NCI-H345 (cell line): ENCODE measurements at places on chromosomes 16 and 17.

- DNase-seq, result peak; percentile 45
Observed at GRCh38 chr17:18039535-18040260, 490 bp downstream of the GID4 start.

DNA sequence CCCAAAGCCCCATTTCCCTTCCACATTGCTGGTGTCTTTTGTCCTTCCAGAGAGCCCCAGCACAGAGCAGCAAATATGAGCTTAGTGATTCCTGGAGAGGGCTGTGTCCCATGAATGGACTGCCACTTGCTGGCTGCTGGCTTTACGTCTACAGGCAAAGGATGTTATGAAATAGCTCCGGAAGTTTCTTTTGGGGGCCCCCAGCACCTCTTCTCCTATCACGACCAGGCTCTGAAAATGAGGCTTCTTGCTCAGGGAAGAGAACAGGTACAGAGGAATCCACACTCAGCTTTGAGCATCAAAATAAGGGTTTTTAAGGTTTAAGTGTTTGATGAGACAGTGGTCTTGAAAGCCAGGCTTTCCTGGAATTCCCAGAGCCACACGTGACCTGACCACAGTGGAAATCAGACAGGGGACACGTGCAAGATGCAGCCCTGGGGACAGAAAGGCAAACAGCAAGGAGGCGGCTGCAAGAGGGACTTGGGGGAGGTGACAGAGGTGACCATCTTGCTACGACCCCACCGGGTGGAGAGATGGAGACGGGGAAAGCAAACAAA is 58.1 kb downstream of the ZDHHC7 start:
- DNase-seq, result no peak

DNA sequence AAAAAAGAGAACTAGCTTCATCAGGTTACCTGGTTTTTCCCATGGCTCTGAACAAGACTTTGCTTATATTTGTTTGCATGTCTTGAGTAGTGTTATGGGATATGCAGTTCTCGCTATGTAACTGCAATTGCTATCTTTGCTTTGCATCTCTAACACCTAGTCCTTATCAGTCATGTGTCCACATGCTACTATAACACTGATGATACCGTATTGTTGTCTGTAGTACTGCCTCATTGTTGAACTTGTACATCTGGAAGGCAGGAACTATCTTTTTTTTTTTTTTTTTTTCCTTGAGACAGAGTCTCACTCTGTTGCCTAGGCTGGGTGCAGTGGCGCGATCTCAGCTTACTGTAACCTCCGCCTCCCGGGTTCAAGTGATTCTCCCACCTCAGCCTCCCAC is 2.5 kb downstream of the PSME3 start:
- DNase-seq, result no peak

DNA sequence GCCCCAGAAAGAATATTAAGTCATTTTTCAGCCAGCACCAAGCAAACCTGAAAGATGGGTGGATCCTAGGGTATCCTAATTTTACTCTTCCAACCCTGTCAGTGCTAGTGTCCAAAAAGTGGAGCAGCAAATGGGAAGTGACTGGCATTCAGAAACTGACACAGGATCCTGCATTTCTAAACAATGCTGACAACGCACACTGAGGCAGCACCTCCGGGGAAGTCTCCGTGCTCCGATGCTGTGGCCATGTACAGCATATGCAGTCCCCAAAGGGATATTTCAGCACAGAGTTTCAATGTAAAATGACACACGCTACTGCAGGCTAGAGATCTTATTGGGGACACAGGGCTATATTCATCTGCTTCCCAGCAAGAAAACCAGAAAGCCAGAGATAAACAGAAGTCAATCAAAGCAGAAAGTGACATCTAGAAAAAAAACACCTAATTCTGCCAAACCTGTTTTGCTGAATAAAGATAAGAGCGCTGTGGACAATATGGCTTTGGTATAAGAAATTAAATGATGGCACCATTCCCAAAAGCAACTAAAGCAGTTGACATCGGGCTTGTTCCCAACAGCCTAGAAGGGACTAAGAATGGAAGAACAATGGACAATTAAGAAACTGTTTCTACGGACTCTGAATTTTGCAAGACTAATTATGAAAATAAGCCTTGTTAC is 17.3 kb downstream of the XYLT1 start:
- DNase-seq, result no peak

- DNase-seq, result peak; percentile 4
Observed at GRCh38 chr16:14501331-14502255, 128.5 kb downstream of the PARN start.
